ENCODE measurements at places on chromosomes 6 and 20. TPM values are rescaled to one million over a fixed set of nuclear protein-coding genes. Genes with fewer than 3 reads are reported as not detected.

The RCAN2 gene
- 28.1 TPM for total RNA-seq

The RALGAPB gene
- 29.6 TPM for total RNA-seq

The MAD2L1BP gene
- total RNA-seq = 19.3 TPM

The HSPA12B gene
- 14.6 TPM for total RNA-seq

The ZBTB12 gene
- total RNA-seq = 4.8 TPM

The GJA1 gene
- 162 TPM for total RNA-seq

The DACT2 gene
- total RNA-seq = 1.4 TPM

The NFKBIE gene
- 12.1 TPM for total RNA-seq

Data from left lung (tissue), 14 donors.